ENCODE measurements at places on chromosomes 2 and 18. TPM values are rescaled to one million over a fixed set of nuclear protein-coding genes. Genes with fewer than 3 reads are reported as not detected.

LRATD1 gene
- total RNA-seq: not detected

SERPINB4 gene
- not detected for total RNA-seq

FAM110C gene
- 0.48 TPM for total RNA-seq

SLC66A3 gene
- total RNA-seq: 11.0 TPM

EVA1A gene
- not detected for total RNA-seq
